Activated CD4-positive, CD25-positive, alpha-beta regulatory T cell treated with anti-CD3 and anti-CD28 coated beads, Interleukin-2, amount 50 U/mL, for 24 hours (primary cell): ENCODE measurements at places on chromosomes 12 and 14.

DNA sequence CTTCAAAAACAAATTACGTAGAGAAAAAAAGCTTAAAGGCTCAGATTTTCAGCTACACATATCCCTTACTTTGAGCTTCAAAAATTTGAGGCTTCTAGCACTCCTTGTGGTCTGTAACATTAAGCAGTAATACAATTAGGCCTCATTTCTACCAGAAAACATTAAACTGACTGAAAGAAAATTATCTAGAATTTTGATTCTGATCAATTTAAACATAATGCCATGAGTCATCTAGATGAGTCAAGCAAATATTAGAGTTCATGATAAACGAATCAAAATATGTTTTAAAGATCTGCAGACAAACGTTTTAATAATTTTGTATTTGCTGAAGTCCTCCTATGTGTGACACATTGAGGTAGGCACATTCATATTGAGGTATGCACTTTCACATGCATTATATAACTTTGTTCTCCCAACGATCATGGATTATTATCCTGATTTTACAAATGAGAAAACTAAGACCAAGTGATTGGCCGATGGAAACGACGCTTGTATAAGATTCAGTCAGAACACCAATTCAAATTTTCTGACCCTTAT is 4.3 kb downstream of the OSBPL8 start:
- no peak for ATAC-seq

GRCh38 chr12:25041006-25041741 is 92.3 kb upstream of the BCAT1 start:
- no peak for ATAC-seq

DNA sequence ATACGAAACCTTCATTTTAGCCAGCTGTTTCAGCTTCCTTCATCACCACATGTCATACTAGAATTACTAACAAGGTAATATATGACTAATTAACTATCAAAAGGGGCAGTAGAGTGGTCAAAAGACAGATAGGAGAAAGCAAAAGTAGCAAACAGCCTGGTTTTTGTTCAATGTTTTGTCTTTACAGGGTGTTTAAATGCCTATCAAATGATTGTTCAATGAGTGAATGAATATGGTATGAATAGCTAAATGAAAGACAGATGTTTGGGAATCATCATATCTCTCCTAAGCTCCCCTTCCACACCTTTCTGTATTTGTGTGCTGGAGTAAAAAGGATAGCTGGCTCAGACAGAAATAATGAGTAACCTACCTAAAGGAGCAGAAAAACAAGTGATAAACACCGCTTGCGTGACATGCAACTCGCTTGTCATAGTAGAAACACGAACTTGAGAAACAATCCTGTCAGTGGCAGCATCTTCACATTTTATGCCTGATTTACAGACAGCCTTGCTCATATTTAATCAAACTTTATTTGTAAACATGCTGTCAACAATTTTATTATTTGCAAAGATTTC is 34.2 kb downstream of the ABCC9 start:
- no peak for ATAC-seq

- no peak for ATAC-seq
Observed at GRCh38 chr14:81993432-81993831, 459.8 kb upstream of the SEL1L start.

DNA sequence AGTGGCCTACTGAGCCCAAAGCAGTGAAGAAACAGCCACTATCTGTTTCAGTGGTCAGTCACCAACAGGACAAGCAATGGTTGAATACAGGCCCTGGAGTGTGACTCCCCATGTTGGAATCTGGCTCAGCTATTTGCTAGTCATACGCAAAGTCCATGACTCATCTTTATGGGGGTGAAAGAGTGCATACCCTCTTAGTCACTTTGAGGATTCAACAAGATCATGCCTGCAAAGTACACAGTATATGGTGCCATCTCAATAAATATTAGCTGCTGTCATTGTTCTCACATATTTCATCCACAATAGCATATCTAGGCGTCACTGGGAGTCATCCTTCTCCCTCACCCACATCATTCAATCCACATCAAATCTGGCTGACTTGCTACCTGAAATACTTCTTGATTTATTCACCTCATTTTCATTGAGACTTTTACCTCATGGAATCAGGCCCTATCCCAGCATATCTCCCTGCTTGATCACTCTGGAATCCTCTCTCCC is 26.4 kb upstream of the STAB2 start:
- peak; percentile 30 for ATAC-seq

DNA sequence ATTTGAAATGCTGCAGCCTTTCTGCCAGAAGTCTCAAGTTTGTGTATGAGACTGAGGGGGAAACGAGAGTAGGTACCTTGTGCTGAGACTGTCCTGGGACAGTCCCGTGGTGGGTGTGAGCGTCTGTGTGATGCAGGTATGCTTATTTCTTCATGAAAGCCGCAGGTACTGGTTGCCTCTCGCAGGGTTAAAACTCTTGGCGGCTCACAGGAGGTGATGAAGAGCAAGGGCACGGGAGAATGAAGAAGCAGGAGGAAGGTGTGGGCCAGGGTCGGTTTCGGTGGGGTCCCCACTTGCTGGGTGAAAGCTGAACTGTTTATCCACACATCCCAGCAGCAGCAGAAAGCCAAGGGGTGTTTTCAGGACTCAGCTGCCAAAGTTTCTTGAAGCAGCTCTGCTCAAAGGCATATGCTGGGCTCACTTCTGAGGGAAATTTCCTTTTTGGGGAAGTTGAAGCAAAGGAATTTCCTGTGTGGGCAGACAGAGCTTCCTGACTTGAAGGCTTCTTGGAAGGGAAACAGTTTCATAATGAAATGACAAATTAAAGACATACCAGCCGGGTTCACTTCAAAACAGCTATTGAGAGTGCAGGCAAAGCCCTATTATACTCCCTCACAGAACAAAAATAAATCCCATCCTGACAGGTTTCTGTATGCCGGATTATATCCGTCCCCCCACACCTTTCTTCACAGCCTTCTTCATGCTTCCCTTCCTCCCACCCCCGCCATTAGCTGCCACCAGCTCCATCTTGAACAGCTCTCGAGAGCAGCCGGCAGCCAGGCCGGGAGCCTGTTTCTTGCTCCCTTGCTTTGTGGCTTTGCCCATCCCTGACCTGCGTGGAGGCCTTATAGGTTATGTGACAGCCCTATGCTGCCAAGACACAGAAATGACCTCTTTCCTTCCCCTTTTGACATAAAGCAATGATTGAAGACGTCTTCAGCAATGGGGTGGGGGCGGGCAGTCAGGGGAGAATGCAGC is 116.6 kb downstream of the ETV6 start:
- ATAC-seq = peak; percentile 95

- no peak for ATAC-seq
Observed at GRCh38 chr12:9933958-9934357, 1.8 kb upstream of the CLEC2A start.

- no peak for ATAC-seq
Observed at GRCh38 chr12:112218150-112218549, 92.8 kb downstream of the TRAFD1 start.

GRCh38 chr12:67741270-67741669 is 92.7 kb downstream of the DYRK2 start:
- ATAC-seq = no peak

GRCh38 chr12:53733051-53733806 is 6.0 kb upstream of the CALCOCO1 start:
- ATAC-seq = no peak

DNA sequence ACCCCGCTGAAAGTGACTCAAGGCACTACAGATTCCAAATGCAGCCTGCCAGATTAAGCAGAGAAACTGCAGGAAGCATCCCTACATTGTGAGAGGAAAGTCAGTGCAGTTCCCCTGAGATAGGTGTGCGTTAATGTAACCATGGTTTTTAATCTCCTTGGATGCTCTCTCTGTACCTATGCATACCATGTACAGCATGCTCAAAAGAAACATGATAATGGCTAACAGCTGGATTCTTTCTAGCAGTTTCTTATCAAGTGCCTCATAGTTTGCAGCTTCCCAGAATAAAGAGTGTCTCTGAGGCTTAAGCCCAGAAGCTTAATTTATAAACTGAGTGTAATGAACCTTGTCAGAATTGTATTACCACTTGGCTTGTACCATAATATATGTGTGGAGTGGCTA is 17.1 kb upstream of the MDM1 start:
- no peak for ATAC-seq

DNA sequence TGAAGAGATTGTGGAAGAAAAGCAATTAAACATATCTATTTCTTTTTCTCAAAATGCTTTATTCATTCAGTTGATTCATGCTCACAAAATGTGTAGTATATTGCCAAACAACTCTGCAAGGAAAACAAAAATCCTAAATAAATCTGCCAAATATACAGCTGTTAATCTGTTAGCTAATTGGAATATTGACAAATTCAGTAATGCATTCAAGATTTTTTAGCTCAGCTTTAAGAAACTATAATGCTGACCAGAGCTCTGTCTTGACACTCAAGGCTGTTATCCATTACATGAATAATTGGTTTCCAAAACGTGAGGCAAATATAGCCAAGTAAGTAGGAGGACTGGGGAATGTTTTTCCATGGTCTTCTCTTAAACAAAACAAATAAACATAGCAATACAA is 146.8 kb downstream of the TMTC2 start:
- no peak for ATAC-seq

DNA sequence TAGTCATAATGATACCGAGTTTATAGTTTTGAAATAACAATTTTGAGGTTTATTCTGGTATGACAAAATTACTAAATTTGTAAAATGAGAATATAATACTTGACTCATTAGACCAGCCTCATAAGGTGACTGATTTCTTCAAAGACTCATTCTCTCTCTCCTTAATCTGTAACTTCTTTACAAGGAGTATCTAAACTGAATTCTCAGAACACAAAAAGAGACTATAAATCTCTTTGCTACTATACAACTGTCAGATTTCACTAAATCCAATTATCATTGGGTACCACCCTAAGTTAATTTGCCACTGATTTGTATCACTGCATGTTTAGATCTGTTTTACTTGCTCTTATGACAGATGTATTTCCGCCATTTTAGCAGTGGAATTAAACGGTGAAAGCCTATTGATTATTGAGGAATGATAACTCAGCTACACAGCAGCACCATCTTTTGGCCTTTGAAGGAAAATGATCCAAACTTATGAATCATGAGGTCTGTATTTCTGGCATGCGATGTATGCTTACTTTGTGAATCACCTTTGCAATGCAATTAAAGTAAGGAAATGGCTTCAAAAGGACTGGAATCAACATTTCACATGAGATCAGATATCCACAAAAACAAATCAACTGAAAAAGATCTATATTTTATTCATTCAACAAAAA is 161.2 kb downstream of the RERGL start:
- ATAC-seq = no peak

DNA sequence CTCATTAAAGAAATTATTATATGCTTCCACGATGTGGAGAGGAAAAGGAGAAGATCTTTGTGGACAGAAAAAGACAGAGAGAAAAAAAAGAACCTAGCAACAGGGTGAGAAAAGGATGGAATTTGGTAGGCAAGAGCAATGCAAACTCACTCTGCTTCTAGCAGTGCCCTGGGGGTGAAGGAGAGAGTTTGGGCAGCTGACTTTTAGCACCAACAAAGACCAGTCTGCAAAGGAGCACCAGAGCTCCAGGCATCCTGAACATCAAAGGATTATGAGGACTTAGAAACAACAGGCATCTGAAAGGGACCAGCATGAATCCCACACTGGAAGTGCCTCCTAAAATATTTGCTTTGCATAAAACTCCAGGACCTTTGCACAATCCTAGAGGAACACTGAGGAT is 32.8 kb upstream of the RERG start:
- ATAC-seq = no peak

DNA sequence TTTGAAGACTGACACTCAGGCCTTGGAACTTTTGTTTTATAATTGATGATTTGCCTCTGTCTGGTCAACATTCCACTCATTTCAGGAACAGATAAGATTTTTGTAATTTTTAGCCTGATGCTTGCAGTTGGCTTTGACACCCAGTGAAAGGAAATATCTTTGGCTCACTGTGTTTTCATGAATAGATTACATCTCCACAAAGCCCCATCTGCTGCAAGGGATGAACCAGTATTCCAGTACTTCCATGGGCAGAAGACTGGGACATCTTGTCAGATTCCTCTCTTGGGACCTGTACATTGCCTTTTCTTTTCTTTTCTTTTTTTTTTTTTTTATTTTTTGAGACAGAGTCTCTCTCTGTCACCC is 28.4 kb downstream of the GSG1 start:
- no peak for ATAC-seq

DNA sequence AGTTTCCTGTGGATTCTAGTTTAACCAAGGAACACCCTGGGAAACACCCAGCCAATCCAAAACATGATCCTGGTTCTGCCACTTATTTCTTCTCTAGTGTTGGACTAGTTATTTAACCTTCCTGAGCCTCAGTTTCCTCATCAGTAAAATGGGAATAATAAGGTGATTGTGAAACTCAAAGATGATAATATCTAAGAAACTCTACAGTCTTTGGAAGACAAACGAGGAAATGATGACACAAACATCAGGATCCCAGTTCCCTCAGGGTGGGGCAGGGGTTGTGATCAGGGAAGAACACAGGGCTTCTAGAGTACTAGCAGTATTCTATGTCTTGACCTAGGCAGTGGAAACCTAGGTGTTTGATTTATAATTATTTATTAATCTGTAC is 18.1 kb upstream of the TMEM106C start:
- ATAC-seq = no peak

DNA sequence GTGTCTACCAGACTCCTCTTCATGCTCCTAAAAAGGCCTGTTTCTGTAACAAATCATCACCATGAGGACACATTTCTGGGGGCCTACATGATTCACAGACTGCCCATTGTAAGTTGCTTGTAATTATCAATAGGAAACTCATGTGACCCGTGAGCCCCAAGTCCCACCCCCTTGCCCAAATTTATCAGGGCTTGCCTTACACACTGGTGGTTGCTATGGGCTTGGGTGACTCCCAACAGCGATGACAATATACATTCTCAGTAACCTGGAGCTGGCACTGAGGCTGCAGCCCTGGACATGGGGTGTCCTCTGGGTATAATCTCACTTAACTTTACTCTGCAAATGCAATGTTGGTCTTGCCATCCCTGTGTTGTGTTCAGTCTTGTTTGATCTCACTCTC is 149.2 kb downstream of the NRXN3 start:
- no peak for ATAC-seq

DNA sequence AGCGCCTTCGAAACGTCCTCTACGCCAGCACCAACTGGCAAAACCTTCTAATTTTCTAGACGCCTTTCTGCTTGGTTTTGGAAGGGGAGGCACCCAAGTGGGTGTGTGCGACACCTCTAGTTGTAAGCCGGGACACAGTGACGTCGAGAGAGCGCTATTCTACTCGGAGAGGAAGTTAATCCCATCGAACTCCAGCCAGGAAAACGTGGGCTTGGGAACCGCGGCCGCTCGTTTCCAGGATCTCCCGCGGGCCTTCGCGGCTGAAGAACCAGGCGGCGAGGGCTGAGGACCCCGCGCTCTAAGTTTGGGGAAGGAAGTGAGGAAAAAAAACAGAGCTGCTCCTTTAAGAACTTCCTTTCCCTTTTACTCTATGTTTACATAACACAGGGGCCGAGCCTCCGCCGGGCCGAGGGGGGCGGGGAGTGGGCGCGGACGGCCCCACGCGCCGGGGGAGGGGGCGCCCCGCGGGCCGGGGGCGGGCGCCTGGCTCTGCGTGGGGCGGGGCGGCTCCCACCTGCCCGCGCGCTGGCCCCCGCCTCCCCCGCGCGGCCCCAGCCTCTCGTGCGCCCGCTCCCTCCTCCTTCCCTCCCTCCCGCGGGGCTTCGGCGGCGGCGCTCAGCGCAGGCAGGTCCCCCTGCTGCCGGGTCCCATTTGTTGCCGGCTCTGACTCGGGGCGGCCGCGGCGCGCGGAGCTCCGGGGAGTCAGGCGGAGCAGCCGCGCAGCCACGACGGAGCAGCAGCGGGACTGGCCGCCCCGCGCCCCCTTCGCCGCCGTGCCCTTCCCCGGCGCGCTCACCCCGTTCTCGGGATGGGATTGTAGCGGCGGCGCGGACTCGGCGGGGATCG is at the start of gene PELI2:
PELI2 (plus strand) TSS at position 647 of the 846 bp plus-strand sequence. CDS start 250 bp downstream, outside the sequence.
- peak; percentile 79 for ATAC-seq

GRCh38 chr12:64212119-64212746 is 9.9 kb downstream of the KICS2 start:
- ATAC-seq = no peak
